ENCODE measurements at places on chromosomes 7 and 10. TPM values are rescaled to one million over a fixed set of nuclear protein-coding genes. Genes with fewer than 3 reads are reported as not detected.

The CCDC172 gene
- polyA plus RNA-seq = not detected

- H3K27ac ChIP-seq = no peak overlapping the region
- peaks cover 3% of the 10 kb centered on the region for H3K4me1 ChIP-seq
- H3K4me3 ChIP-seq = no peak overlapping the region
- no peaks in the 10 kb centered on the region for H3K36me3 ChIP-seq
These were observed 6.1 kb downstream of the NYAP1 start for GRCh38 chr7:100489824-100490223.

The TMEM140 gene
- polyA plus RNA-seq = 0.10 TPM

GRCh38 chr10:70782086-70782745, 3.0 kb downstream of the TBATA start:
- DNase-seq = peak; percentile 4
- H3K4me3 ChIP-seq = no peak overlapping the region
- no peaks in the 10 kb centered on the region for H3K36me3 ChIP-seq
- H3K27ac ChIP-seq = no peak overlapping the region
- H3K4me1 ChIP-seq = peaks cover 10% of the 10 kb centered on the region

The TMEM229A gene
- 0.88 TPM for polyA plus RNA-seq

The CEP55 gene
- 11.3 TPM for polyA plus RNA-seq
